NCI-H2081 (cell line): ENCODE measurements at places on chromosomes 12 and 14.
A peak's percentile ranks its signal among the peaks of the same experiment; 100 is the strongest.

DNA sequence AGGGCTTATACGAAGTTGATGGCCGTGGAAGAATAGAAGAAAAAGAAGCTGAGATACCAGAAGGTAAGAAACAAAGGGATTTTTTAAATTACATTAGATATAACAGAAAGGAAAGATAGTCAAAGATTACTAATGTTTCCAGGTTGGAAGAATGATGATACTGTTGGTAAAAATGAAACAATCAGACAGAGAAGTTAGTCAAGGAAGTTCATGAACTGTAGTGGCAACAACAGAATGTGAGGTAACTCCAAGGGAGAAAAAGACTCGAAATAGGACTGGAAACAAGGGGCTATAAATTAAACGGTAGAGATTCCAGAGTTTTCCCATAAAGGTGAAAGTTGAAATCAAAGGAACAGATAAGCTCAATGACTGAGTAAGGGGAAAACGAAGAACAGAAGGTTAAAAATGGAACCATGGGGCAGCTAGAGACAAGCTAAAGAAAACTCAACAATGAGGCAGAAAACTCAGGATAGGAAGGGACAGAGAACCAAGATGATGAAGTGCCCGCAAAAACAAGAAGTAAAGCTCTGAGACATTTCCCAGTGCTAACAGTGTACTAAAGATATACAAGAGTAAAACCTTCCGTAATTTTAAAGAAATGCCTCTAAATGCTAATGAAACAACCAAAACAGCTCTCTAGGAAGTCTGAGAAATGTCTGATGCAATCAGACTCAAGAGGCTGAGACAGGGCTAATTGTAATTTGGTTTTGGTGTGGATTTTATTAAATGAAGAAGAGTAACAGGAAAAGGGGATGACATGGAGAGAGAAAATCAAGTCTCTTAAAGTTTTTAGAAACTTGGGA, 70.0 kb downstream of the PPP2R5E start:
- no peak for DNase-seq

GRCh38 chr14:94180655-94181271, 6.6 kb downstream of the PPP4R4 start:
- DNase-seq, result peak; percentile 20

DNA sequence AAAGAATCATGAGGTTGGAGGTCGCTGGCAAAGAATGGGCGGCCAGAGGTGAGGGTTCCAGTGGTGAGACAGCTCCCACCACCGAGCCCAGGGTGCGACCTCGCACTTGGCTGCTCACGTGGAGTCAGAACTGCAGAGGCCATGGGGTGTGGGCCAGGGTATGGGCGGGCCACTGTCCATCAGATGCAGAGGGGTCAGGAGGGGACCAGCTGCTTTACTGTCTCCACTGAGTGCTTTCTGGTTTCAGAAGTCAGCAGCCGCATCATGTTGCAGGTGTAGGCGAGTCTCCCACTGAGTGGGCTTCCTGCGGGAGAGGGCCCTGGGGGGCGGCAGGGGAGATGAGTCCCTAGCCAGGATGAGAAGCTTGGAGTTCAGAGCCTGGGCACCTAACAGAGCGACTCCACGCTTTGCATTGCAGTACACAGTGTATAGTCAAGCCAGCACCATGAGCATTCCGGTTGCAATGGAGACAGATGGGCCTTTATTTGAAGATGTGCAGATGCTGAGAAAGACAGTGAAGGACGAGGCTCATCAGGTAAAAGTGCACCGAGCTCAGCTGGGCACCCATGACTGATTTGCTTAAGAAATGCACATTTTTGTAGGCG, 46.9 kb upstream of the DYNC1H1 start:
- no peak for DNase-seq

DNA sequence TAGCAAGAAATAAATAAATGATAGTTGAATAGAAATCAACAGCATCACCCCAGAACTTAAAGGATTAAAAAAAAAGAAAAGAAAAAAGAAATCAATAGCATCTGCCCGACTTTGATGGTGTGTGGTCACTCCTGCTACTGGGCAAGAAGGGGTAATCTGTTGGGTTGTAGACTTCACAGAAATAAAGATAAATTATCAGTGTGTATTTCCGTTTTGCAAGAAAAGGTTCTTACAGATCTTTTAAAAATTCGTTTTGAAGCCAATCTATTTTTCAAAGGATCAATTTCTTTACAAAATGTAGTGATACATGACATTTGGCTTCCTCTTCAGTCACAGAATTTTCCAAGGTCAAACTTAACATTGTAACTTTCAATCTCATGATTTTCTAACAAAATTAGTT, 448.9 kb upstream of the FAR2 start:
- no peak for DNase-seq

- DNase-seq, result peak; percentile 17
These were observed 1172.3 kb downstream of the LRFN5 start for GRCh38 chr14:42778984-42779383.

DNA sequence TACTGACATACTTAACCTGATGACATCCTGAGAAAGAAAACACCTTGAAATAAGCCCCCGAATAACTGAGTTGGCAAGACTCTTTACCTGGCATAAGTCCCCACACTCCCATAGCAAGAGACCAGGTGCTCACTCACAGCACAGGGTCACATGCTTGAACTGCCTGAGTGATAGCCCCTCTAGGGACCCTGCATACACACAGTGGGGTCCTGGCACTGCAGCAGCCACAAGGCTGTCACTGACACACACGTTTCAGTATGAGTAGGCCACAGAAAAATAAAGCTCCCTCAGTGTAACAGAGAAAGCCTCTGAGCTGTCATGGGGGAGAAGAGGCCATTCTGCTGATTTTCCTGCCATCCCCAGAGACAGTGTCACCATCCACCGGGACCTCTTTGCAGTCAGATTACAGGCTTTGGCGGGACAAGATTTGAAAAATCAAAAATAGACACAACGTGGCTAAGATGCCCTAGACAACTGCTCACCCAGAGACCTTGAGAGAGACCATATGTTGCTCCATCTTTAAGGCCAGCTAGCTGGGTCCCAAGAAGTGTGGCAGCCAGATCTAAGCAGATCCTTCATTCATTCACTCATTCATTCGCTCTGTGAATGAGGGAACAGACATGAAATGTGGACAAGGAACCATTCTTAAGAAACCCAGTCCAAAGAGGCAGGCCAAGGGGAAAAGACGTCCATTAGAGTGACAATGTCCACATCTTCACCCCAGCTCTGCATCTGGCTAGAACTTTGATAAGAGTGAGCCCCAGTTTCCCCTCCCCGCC, 1.6 kb downstream of the SCARB1 start:
- DNase-seq, result no peak

- no peak for DNase-seq
These were observed 322.2 kb downstream of the AEBP2 start for GRCh38 chr12:19761463-19761862.

- no peak for DNase-seq
These were observed 11.3 kb downstream of the ALDH1L2 start for GRCh38 chr12:105072888-105073488.

- no peak for DNase-seq
These were observed 7.1 kb downstream of the ZFP36L1 start for GRCh38 chr14:68785534-68786490.

GRCh38 chr12:89721291-89721987, 12.8 kb upstream of the ATP2B1 start:
- no peak for DNase-seq

DNA sequence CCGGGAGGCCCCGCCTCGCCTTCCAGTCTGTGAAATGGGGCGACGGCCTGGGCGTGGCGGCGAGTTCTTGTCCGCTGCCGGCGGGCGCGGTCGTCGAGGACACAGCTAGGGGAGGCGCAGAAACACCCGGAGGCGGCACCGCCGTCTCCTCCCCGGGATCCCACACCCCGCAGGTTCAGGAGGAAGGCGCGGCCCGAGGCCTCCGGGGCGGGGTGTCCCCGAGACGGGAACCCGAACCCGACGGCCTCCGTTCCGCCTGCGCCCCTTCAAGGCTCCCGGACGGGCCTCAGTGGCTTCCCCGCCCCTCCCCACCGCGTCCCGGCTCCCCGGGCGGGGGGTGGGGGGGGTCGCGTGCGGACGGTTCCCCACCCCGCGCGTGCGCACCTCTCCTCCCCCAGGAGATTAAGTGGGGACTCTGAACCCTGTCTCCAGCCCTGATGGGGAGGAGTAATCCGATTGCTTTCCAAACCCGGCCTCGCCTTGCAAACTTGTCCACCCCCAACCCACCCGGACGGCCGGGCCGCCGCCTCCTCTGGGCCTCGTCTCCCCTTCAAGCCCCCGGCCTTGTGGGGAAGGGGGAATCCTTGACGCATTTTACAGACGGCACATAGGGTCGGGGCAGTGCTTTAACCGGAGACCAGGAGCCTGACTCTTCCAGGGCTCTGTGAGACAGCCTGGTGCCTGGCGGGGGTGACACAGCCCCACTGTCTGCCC, 35.3 kb upstream of the ANKRD9 start:
- DNase-seq, result no peak

GRCh38 chr12:22969521-22969920, 344.6 kb downstream of the ETNK1 start:
- DNase-seq, result no peak

- DNase-seq, result no peak
These were observed 153.6 kb downstream of the PAH start for GRCh38 chr12:102763471-102763870.

- DNase-seq, result no peak
These were observed 286.3 kb downstream of the DPF3 start for GRCh38 chr14:72607386-72608130.

DNA sequence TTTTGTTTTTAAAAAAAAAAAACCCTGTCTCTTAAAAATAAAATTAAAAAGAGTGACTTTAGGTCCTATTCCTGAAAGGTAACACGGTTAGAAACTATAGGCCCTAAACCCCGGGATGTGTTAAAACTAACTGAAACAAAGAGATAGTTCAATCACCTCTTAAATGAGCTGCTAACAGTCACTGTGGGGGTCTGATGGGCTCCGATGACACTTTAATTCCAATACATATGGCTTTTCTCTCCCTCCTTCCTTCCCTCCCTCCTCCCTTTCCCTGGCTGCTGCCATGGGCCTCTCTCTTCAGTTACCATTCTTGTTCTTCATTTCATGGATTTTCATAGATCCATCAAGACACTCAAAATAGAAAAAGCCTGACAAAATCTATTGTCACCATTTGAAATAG, 76.6 kb downstream of the RNF34 start:
- no peak for DNase-seq

- no peak for DNase-seq
These were observed 301.6 kb downstream of the ATP23 start for GRCh38 chr12:58242796-58243630.

GRCh38 chr12:31558521-31558920, 32.4 kb downstream of the DENND5B start:
- no peak for DNase-seq

DNA sequence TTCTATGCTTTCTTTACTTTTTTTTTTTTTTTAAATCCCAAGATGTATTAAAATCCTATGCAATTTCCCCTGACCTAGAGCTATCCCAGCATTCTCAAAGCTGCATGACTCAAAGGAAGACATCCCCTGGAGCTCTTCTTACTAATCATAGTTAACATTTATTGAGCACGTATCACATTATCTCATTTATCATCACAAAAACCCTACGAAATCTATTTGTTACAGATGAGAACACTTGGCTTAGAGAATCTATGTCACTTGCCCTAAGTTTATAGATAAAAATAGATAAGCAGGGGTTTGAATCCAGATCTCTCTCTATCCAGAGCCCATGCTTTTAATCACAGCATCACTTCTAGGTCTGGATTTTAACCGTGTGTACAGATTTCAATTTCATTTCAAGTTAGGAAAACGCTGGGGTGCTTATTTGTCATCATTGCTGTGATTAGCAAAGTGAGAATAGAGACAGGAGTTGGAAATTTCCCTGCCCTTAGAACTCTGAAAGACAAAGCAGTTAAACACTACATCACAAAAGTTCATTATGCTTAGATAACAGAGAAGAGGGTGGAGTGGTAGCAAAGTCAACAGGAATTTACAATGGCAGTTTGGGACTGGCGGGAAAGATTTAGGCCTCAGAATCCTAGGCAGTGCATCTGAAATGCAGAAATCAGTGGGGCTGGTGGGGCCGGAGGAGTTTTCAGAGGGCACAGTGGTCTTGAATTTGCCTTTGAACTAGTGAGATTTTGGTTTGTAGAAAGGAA, 177.7 kb upstream of the FRMD6 start:
- no peak for DNase-seq

DNA sequence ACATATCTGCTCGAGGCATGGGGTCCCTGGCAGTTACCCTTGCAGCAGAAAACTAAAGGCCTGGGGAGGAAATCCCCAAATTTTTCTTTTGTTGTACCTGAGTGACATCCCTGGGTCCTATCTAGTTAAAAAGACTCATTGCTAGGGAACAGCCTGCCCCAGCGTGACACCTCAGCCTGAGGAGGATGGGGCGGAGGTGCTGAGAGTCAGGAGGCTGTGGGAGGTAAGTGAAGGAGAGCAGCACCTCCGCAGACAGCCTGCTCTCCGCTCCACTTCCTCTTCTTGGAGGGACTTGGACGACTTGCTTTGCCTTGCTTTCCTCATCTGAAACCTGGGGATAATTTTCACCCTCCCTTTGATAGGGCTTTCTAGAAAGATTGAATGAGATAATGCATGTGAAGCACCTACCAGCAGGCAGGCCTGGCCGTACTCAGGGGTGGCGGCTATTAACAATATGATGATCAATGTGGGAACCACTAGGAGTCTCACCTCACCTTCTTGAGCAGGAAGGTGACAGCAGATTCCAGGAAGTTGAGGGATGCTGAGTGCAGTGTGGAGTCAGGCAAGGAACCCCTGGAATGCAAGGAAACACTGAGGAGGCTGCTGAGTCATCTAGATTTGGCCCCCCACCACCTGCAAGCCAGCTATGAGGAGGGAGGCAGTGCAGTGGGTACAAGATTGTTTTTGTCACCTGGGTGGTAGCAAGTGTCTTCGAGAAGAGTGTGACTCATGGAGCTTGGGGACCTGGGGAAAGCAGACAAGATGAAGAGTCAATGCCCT, 23.2 kb downstream of the UBE3B start:
- DNase-seq, result no peak

DNA sequence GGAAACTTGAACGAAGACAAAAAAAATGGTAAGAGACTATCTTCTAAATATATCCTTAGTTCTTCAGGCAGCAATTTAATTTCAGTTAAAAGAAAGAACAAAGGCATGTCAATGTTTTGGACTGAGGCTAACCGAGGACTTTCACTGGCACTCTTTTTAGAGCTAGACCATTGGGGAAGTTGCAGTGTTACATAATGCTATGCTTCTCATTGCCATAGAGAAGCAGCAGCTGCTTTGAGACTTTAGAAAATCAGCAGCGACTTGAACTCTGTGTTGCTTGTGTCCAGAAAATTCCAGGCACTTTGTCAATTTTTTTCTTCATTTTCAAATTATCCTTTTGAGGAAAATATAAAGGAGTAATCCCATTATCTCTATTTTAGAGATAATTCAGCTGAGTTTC, 964.2 kb downstream of the NRXN3 start:
- no peak for DNase-seq
